Upper lobe of left lung (tissue), 6 donors: ENCODE measurements at places on chromosomes 11 and 22.

DNA sequence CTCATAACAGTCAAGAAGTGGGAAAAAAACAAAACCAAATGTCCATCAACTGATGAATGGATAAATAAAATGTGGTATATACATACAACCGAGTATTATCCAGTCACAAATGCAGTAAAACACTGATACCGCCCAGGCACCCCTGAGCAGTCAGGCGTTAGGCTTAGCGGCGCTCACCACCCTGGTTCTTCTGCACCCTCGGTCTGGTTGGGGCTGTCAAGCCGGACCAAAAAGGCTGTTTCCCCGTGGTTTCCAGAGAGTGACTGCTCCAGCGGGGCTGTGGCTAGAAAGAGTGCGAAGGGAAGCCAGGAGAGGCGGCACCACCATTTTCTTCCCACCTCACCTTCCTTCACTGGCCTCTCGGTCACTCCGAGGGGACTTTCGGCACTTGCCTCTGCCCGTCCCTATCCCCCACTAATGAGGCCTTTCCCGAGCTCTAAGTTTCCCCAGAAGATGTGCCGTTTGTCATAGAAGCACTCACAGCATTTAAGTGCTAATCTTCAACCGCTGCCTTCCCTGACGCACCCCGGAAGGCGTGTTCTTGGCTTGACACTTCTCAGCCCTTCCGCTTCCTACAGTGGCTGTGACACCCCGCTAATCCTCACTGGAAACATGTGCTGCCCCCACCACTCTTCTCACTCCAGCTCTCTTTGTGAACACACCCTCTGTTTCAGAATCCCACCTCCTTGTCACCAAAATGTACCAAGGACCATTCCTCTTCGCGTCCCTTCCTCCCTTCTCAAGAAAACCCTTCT is 42.4 kb downstream of the FCHSD2 start:
- DNase-seq, result no peak

DNA sequence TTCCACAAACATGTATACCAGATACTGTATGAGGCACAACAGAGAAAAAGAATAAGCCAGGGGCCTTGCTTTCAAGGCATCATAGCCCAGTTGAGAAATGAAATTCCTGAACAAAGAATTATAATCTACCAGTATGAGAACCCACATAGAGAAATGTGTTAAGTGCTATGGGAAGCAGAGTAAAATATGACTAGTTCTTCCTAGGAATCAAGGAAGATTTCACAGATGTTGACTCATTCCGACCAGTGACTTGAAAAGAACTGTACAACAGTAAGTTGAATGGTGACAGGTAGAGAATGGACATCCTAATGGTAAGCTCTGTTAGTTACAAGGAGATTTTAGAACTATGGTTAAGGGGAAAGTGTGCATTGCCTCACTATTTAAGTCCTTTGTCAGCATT is 102.6 kb downstream of the TRIM44 start:
- DNase-seq, result no peak

DNA sequence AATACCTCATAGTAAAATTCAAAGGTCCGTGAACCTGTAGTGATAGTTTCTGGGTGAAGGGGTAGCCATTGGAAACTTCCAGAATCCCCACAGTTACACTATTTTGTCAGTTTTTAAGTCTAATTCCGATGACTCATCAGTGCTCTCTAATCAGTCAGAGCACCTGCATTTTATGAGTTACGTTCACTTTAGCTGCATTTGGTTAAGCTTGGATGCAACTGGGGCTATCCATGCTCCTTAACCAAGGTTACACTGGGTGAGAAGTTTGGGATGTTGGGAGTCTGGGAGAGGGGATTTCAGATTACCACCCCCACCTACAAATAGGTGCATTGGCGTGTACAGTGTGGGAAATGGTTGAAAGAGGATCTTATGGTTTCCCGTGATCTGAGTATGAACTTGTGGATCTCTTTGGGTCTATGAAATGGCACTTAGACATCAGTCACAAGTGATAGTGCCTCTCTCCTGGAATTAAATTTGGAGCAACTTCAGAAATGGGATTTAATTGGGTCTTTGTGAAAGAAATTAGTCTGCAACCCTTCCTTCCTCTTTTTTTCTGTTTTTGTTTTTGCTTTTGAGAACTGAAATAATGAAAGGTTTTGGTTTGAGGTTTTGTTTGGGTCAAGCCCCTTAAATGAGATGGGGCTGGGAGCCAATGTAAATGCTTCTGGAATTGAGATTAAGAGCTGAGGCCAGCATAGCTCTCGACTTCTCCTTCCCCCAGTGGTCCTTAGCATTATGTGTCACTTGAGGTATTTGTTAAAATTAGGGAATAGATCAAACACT is 31.5 kb downstream of the EHF start:
- no peak for DNase-seq

DNA sequence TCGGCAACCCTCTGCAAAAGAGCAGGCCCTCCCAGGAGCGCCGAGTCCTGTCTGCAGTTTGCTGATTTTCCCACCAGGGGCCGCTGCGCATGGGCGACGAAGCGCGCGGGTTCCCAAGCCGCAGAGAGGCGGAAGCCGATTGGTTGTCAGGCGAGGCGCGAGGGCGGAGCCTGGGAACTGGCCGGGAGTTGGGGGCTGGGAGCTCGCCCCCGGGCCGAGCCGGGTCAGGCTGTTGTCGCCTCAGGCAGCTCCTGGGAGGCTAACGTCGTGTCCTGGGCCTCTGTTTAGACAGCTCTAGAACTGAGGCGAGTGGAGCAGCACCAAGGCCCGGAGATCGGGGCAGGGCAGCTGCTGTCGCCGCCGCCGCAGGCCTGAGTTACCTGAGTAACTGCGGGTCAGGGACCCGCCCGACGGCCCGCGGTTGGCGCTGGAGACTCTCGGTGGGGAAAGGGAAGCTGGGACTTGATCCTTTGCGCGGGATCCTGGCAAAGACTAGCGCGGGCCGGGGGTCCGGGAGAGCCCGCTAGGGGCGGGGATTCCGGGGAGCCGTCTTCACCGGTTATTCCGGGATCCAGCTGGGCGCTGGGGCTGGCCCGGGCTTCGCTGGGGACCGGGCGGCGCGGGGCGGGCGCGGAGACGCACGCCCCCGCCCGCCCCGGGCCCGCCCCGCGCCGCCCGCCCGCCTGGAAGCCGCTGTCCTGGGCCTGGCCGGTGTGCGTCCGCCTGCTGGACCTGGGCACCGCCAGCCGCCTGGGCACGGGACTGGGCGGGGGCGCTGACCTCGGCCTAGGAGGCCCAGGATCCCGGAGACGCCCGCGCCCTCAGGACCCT is at the start of gene STIM1:
Gene STIM1 (plus strand): TSS at position 688 of the 831 bp plus-strand sequence. CDS start 607 bp downstream, outside the sequence.
- peak; percentile 98 for DNase-seq

- peak; percentile 91 for DNase-seq
These were observed 1.3 kb upstream of the KDM2A start for GRCh38 chr11:67117672-67118180.

GRCh38 chr22:47943729-47944700 is 1181.6 kb downstream of the TBC1D22A start:
- no peak for DNase-seq

DNA sequence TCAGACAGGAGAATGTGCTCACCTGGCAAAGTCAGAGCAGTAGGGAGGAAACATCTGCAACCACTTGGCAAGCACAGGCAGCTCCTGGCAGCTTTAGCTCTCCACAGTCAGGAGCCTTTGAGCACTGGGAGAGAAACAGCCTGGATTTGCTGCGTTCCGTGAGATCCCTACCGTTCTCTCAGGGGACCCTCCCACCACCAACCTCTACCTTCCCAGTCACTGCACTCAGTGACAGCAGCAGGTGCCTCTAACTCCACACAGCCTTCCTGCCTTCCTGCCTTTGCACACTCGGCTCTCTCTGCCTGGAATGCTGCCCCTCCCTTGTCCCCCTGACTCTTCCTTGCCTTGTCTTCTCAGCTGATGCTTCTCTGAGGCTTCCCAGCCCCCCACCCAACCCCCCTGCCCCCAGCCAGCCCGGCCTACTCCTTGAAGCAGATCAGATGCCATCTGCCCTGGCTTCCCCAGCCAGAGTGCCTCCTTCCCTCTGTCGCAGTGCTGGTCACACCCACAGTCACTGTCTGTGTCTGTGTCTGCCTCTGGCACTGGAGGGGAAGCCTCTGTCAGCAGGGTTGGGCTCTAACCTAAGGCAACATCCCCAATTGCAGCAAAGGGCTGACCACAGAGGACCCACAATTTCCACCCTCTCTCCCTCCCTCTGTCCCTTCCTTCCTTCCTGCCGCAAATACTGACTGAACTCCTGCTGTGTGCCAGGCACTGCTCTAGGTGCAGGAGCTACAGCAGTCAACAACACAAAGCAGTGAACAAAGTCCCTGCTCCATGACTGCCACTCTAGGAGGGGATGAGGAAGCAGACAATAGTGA is 14.9 kb upstream of the TSKU start:
- peak; percentile 74 for DNase-seq

GRCh38 chr22:36673821-36674220 is 29.7 kb downstream of the CACNG2 start:
- no peak for DNase-seq

DNA sequence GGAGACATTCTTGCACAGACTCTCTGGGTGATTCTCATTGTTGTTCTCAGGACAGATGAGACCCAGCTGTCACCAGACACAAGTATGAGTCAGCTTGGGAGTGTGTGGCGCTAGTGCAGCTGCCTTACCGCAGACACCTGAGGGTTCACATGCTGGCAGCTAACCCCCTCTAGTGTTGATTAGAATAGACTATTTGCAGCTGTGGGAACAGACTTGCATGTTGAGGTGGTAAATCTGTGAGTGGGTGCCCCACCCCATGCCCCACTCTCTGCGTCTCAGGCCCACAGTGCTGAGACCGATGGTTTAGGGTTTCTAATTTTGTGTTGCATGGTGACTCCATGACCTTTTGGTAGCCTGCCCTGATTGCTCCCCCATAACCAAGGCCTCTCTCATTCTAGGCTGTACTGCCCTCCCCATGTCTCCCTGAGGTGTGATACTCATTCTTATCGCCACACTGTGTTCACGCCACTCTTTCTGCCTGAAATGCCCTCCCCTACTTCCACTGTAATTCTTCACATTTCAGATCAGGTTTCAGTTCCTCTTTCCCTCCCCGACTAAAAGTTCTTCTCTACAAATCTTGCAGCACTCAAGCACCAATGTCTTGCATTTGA is 73.7 kb upstream of the KIRREL3 start:
- DNase-seq, result no peak

DNA sequence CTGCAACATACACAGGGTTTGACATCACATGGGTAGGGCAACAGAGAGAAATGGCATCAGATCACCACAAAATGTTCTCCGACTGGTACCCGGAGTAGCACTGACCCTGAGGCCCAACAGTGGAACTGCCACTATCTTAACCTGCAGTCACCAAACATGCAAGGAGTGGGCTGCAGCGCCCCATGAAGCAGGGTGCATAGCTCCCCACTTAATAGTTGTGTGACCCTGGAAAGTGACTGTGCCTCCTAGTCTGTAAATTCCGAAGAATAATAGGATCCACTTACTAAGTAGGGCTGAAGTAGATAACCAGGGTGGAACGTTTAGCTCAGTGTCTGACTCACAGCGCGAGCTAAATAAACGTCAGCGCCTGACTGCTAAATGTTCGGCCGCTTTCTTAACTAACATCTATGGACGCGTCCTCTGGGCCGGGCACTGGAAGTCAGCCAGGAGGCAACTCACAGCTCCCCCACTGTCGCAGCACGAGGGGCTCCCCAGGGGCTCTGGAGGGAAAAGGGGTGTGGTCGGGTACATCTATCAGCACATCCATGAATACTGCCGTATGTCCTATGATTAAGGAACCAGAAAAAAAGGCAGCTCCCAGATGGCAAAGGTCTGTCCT is 777 bp downstream of the LTO1 start:
- no peak for DNase-seq

DNA sequence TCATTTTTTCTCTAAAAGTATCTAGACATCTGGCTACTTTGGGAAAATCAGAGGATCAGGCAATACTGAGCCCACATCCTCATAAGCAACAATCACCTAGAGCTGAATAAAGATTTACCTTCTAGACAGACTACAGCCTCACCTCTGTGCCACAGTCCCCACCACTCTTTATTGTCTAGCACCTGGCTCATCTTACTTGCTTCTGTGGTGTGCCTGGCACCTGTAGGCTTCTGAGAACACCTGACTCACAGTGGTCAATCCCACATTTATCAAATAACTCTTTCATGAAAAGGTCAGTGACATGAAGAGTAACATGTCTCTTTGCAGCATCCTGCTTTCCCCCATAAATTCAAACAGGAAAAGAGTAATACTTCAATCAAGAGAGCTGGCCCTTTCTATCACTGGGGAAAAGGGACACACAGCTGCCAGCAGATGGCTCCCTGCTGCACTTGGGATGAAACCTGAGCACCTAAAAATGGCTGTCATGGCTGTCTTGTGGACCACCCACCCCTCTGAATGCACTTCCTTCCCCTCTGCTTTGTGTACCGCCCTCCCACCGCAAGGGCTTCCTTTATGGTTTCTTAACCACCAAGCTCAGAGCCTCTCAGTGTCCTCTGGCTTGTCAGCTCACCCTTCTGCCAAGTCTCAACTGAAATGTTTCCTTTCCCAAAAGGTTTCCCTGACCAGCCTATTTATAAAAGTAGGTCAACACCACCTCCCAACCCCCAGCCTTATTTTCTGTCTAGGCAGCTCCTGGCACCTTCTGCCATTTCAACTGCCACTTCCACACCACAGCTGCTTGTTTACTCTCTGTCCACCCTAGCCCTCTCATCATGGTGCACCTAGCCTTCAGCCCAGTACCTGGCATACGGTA is 9.3 kb downstream of the TFIP11 start:
- no peak for DNase-seq

DNA sequence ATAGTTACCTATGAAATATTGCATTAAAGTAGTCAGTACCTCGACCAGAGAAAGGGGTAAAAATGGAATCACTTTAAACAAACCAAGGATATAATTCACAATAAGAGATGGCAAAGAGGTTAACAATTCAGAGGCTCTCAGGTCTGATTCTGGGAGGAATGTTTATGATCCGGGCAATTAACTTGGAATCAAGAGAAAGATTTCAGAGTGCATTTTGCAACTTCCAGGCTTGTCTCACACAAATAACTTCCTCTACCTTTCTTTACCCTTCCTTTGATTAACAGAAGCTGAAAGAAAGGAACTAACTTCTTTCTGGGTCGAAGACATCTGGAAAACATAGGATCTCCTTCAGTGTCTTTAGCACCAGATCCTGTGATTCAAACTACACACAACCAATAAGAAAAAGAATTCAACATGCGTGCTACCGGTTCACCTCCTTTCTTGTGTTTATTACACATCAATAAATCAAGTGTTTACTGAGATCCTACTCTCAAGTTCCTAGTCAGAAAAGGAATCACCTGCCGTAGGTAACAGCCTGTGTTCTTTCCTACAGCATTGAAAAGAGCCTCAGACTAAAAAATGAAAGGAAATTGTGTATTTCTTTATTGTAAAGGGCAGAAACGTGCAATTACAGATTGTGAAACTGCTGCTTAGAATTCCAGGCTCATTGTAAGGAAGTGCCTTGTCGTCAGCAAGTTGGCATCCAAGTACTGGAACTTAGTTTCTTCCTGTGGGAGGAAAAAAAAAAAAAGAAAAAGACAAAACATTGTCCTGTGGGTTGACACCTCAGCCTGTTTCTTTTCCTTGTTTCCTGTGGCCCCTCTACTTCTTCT is 29.5 kb downstream of the CARD18 start:
- no peak for DNase-seq
